Caco-2 (cell line): ENCODE measurements at places on chromosomes 6 and 20.

DNA sequence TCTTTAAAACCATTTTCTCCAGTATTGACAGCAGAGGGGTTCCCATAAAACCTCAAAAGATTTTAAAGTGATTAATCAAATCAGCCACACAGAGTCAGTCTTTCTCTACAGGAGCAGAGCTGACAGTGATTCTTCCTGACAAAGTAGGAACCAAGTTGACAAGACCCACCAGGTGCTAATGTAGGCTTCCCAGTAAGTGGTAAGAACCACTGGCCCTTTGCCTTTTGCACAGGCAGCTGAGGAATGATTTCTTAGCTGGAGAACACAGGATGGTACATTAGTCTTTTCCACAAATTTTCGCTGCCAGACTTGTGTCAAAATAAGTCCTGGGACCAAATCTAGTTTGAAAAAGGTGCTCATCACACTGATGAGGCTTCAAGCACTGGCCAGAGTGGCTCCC, 95.8 kb downstream of the ARMC2 start:
- no peak for DNase-seq

DNA sequence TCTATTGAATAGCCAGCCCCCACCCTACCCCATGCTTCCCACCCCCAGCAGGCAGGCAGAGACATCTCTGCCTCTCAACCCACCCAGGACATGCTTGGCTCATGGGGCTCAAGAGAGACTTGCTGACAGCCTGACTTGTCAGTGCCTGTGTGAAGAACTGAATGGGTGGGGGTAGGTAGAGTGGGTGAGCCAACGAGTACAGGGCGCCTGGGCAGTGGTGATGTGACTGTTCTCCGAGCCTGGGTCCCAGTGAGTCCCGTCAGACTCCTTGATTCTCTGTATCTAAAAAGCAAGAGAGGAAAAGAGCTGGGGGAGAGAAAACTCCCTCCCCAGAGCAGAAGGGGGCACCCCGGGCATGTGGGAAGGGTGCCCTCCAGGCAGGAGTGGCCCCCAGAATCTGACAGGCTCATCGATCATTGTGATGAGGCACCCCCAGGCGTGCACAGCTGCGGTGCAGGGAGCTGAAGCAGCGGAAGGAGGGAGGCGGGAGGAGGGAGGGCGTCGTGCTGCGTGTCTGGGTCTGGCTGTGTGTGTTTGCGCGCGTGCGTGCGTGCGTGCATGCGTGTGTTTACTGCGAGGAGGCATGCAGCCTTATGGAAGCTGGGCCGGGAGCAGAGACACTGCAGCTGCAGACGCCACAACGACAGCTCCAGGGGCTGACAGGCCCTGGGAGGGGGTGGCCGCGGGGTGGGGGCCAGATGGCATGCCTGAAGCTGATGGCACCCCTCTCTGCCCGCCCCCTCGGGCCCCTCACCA, 40.2 kb downstream of the FOXP4 start:
- no peak for DNase-seq

DNA sequence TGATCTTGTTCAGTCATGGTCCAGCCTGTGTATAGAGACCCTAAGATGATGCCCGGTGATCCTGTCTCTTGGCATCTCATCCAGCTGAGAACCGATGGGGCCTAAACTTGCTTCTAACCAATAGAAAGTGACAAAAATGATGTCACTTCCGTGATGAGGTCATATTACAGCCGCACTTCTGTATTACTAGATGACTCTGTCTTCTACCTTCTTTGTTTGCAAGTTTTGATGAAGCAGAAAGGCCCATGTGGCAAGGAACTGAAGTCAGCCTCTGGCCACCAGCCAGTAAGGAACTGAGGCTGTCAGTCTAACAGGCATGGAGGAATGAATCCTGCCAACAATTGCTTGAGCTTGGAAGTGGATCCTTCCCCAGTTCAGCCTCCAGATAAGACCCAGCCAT, 32.8 kb upstream of the HLA-C start:
- DNase-seq: no peak

DNA sequence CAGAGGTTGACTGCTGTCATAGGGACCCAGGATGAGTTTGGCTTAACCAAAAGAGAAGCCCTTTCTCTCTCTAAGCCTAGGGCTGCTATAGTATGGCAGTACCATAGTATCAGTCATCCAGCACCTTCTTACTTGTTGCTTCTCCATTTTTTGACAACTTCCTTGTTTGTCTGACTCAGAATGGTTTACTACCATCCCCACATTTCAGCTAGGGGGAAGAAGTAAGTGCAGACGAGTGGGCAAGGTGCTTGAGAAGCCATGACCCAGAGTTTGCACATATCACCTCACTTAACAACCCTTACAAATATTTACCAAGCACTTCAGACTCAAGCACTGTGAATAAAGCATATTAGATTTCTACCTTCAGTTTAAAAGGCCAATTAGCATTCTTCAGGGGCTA, 289.9 kb upstream of the TSHZ2 start:
- no peak for DNase-seq

- DNase-seq: no peak
Measured at GRCh38 chr6:169445661-169446581, 192.3 kb upstream of the THBS2 start.
